GOT3 (cell line): ENCODE measurements at places on chromosomes 16 and 17.
A peak's percentile ranks its signal among the peaks of the same experiment; 100 is the strongest.

DNA sequence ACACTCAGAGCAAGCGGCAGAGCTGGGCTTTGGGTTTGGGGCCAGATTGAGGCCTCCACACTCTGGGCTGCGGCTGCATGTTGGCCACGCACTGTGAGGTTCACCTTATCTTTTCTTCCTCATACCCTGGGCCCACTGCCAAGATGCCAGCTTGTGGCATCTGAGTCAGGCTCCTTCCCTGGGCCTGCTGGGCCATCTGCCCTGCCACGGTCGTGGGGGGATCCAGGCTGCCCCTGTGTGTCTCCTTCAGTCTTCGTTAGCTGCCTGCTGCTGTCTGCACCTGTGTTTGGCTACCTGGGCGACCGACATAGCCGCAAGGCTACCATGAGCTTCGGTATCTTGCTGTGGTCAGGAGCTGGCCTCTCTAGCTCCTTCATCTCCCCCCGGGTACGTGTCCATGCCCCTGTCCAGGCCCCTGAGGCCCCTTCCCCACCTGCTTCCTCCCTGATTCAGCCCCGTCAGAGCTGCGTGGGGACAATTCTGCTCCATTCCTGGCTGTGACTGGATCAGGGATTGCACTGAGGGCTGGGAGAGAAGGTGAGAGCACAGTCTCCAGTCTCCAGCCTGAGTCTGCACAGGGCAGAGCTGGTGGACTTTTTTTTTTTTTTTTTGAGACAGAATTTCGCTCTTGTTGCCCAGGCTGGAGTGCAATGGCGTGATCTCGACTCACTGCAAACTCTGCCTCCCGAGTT, 11.2 kb downstream of the SPNS3 start:
- no peak for DNase-seq

- no peak for DNase-seq
Observed at GRCh38 chr16:56421313-56421712, 4.0 kb downstream of the AMFR start.

- no peak for DNase-seq
Observed at GRCh38 chr17:17059301-17059890, 17.1 kb downstream of the MPRIP start.

GRCh38 chr17:54870671-54871175, 29.9 kb upstream of the TOM1L1 start:
- DNase-seq, result no peak

DNA sequence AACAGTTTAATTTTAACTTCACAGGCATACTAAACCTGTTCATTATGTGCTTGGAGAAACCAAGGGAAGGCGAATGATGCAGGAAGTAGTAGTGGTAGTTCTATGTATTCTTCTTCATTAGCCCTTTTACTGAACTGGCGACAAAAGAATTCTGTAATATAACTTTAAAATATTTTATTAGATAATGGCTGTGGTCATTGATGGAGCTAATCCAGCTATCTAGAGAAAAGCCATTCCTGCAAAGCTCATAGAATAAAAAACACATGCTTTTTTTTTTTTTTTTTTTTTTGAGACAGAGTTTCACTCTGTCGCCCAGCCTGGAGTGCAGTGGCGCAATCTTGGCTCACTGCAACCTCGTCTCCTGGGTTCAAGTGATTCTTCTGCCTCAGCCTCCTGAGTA, 23.5 kb downstream of the TANC2 start:
- no peak for DNase-seq

DNA sequence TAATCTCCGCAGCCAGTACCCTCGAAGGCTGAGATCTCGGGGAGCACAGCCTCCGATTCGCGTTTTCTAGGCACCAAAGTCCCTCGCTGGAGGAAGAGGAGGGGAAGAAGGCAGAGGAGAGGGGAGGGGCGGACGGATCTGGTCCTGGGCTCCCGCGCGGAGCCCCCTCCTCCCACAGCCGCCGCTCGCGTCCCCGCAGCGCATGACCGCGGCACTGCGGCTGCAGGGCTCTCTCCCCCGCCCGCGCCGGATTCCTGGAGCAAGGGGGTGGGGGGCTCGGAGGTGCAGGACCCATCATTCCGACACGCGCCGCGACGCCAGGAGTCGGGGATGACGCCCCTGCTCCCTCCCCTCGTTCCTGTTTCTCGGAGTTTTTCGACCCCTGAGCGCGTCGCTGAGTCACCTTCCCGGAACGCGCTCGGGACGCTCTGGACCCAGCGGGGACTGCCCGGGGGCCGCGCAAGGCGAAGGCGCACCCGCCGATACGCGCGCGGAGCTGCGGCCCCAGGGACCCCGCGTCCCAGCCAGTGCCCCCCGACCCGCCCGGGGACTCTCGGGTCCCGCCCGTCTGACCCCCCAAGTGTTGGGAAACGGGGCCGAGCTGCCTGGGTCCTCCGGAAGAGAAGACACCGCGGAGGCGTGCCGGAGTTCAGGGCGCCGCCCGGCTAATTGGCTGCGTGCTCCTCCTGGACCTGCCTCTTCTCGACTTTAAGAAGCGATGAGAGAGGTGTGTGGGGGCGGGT, 1.4 kb upstream of the SPHK1 start:
- DNase-seq, result no peak

- no peak for DNase-seq
Observed at GRCh38 chr17:71959154-71959553, 161.7 kb upstream of the SOX9 start.

GRCh38 chr17:52106638-52107261, 51.8 kb downstream of the CA10 start:
- DNase-seq, result no peak

GRCh38 chr16:71631776-71632175, 5.8 kb downstream of the MARVELD3 start:
- DNase-seq, result no peak

DNA sequence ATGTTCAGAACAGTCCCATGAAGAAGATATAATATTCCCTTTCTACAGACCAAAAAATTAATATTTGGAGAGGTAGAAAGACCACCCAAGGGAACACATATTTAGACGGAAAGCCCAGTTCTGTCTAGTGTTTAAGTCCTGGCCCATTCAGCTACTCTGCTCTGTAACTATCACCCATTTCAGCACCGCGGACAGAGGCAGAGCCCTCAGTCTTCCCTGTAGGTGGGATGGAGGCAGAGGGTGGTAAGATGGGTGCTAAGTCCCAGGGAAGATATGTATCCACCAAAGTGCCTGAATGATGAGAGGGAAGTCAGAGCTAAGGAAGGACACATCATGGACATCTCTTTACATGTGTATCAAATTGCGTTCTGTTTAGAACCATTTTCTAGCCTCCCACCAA, 27.8 kb upstream of the C16orf78 start:
- no peak for DNase-seq

GRCh38 chr16:55373489-55373832, 49.5 kb downstream of the IRX6 start:
- no peak for DNase-seq

- no peak for DNase-seq
Observed at GRCh38 chr16:82685526-82685925, 58.8 kb downstream of the CDH13 start.

DNA sequence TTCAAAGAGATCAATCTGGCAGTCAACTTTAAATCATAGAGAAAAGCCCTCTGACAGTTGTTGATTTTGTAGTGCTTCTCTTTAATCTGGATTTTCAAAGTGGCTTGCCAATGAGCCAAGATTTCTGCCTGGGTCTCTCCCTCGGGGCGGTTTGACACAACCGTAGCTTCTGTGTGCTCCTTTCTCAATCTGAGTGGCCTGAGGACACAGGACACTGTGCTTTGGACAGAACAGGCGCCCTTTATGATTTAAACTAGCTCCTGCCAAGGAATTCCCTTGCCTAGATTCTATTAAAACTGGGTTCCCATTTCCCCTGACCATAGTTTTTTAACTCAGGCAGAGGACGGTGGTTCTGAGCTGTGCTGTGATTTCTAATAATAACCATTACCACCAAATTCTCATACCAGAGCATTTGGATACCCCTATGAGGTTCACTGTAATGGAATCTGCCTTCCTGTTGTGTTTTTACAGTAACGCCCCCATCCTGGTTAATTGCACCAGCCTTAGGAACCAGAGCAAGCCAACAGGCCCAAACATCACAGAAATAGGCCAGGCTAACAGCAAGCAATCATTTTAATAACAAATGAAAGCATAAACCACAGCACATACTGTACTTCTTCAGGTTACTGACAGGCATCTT, 4.0 kb downstream of the ZFHX3 start:
- no peak for DNase-seq

DNA sequence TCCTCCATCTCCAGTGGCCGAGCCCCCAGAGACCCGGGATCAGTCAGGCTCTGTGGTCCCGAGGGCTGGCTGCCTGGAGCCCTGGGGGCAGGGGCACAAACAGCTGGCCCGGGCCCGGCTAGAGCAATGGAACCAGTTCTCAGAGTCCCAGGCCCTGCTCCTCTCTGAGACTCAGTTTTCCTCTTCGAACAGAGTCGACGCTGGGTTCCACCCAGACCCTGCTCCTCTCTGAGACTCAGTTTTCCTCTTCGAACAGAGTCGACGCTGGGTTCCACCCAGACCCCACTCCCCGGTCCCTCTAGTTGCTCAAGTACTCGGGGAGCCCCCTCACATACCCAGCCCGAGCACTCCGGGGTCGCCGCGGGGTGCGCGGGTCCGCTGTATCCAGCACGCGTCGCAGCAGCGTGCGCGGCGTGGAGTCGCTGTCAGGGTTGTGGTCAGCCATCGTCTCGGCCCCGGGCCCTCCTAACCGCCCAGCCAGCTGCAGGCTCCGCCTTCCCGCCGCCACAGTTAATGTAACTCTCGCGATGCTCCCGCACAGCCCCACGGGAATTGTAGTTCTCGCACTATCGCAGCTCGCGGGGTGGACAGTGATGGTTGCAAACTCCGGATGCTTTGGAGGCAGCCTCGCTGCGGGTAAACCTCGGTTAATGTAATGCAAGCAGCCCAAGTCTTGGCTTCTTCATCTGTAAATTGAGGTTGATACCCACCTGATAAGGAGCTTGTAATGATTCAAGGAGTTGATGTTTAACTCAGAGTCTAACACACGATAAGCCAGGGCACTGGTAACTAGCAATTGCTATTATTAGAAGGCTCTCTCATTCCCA, 8.5 kb upstream of the THAP11 start:
- peak; percentile 84 for DNase-seq

DNA sequence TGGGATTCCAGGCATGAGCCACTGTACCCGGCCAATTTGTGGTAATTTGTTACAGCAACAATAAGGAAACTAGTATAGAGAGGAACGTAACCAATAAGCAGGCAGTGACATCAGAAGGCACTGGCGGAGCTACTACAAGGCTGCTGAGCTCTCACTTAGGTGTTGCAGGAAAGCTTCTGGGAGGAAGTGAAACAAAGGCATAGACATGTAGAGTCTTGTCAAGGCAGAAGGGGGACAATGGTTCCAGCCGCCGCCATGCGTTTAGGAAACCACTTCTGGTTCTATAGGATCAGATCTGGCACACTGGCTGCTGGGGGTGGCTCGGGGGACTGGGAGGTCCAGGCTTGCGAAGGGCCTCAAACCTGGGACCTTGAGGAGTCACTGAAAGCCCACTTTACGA, 9.4 kb upstream of the CPSF4L start:
- no peak for DNase-seq

GRCh38 chr16:17370731-17371285, 100.0 kb downstream of the XYLT1 start:
- no peak for DNase-seq

GRCh38 chr16:79110242-79110641, 490.3 kb downstream of the MAF start:
- no peak for DNase-seq

DNA sequence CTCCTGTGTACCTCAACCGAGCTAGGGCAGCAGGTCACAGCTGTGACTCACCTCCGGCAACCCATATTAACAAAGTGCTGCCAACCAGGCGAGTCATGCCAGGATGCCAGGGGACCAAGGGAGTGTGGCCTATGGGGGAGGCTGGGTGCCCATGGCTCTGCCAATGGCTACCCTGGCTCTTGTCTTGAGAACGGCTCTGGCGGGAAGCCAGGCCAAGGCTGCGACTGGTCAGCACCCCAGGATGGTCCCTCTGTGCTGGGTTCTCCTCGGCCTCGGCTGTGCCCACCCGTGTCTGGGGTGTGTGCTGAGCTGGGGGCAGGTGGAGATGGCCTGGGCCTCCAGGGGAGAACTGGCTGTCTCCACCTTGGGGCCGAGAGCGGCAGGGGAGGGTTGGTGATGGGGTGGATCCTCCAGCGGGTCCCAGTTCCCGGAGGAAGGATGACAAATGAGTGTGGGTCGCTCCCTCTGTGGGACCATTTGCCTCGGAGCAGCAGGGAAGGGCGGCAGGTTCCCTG, 75.8 kb downstream of the MRC2 start:
- peak; percentile 17 for DNase-seq

DNA sequence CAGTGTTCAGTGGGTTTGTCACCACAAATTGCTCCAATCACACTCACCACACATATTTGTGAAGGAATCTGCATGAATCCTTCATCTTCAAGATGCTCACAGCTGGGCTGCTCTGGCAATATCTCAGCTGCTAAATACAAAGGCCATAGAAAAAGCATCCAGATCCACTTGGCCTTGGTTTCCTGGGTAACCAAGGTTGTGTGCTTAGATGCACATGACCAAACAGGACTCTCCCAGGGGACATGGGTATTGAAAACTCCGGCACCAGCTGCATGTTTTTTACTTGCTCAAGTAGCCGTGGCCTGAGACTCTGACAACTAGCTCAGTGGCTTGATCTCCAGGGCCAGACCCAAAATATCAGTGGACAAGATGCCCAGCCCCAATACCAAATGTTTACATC, 131.3 kb downstream of the CBLN1 start:
- no peak for DNase-seq

DNA sequence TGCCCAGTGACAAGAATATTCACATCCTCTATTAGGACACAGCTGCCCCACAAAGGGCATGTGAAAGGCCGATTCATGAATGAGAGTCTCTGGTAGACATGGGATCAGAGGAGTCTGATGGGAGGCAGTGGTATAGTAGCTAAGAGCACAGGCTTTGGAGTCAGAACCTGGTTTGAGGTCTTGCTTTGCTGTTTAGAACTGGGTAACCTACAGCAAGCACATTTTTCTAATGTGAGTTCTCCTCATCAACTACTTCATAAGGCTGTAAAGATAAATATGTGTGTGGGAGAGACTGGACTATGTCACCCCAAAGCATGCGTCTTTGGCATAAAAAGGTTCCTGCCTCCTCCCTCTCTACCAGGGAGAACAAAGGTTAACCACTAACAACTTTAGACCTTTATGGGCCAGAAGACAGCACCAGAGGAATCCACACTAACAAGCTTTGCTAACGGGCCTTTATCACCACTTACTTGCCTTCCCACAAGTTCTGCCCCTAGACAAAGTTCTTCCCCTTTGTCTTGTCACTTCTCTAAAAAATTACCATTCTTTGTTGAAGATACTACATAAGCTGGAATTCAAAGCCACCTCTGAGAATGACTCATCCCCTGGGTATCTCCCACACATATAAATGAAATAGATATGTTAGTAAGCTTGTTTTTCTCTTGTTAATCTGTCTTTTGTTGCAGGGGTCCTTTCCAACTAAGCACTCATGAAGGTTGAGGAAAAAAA, 21.1 kb downstream of the CDR2 start:
- no peak for DNase-seq

GRCh38 chr16:88539652-88540345, 30.4 kb upstream of the ZC3H18 start:
- DNase-seq, result no peak

- DNase-seq, result no peak
Observed at GRCh38 chr16:50509521-50510341, 38.5 kb upstream of the NKD1 start.
